ENCODE measurements at places on chromosomes 7 and 10.
A peak's percentile ranks its signal among the peaks of the same experiment; 100 is the strongest.

- no peak for DNase-seq
Measured at GRCh38 chr7:69862413-69863064, 264.3 kb downstream of the AUTS2 start.

GRCh38 chr10:44376472-44377099, 8.3 kb downstream of the CXCL12 start:
- DNase-seq = no peak

- DNase-seq = no peak
Measured at GRCh38 chr10:132945125-132945893, 2.9 kb upstream of the CFAP46 start.

DNA sequence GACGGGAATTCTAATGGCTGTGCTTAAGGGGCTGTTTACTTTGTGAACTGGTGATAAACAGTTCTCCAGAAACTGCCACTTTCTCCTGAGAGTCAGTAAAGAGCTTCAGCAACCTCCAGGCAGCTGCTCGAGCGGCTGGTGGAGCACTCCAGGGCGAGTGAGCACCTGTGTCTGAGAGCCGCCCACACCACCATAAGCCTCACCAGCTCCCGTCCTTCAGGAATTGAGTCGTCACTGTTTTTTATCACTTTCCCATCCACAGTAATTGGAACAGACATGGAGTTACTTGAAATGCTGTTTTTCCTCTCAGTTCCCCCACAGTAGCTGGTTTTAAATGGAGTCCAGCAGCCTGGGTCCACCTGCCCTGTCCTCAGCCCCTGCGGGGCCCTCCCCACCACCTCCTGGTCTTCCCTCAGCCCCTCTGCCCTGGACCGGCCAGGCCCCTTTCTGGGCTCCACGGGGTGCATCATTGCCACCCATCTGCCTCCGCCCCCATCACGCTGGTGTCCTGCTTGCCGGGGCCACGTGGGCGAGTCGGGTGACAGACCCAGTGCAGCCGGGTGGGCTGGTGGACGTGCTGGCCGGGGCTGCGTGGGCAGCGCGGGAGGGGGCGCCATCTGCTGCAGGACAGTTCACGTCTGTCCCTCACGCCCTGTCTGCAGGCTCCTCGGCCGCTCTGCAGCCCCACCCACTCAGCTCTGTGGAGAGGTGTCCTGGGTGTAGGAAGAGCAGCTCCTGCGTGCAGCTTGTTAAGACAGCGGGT, 56.0 kb downstream of the NKX6-2 start:
- no peak for DNase-seq

GRCh38 chr7:69598487-69599285, 411 bp downstream of the AUTS2 start:
- DNase-seq = peak; percentile 57

DNA sequence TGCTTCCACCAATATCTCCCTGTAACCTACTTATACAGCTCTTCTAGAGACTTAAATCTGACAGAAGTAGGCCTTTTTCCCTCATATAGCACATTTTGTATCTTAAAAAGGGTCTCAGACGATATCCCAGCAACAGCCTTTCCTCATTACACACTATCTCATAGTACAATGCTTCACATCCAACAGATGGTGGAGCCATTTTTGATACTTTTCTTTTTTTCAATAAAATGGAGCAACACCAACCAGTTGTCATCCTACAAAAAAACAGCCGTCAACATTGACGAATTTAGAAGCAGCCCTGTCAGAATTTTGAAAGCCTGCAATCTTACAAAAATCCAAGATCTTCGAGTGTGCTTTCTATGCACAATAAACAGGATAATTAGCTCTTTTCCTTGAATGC, 145.9 kb upstream of the NEBL start:
- no peak for DNase-seq

- DNase-seq = no peak
Measured at GRCh38 chr10:10353326-10353868, 664.3 kb upstream of the CELF2 start.

- no peak for DNase-seq
Measured at GRCh38 chr7:44325201-44325671, at the start of gene CAMK2B. CAMK2B (minus strand) TSS chr7:44325594; CDS start chr7:44325421, 173 bp downstream.

- DNase-seq = no peak
Measured at GRCh38 chr7:18177815-18178660, 150.4 kb upstream of the PRPS1L1 start.

DNA sequence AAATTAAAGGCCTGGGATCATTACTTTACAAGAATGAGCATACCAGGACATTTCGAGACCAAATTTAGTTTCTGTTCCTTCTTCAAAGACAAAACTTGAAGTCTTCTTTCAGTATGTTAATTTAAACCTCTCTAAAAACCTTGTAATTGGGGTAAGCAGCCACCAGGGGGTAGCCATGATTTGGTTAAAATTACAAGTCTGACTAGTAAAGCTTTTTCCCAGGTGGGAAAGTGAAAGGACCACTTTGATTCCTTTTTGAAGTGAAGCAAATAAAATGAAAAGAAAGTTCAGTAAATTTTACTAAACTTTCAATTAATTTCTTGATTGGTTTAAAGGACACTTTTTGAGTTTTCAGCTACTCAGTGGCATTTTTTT, 294.3 kb downstream of the BBS9 start:
- DNase-seq = no peak

DNA sequence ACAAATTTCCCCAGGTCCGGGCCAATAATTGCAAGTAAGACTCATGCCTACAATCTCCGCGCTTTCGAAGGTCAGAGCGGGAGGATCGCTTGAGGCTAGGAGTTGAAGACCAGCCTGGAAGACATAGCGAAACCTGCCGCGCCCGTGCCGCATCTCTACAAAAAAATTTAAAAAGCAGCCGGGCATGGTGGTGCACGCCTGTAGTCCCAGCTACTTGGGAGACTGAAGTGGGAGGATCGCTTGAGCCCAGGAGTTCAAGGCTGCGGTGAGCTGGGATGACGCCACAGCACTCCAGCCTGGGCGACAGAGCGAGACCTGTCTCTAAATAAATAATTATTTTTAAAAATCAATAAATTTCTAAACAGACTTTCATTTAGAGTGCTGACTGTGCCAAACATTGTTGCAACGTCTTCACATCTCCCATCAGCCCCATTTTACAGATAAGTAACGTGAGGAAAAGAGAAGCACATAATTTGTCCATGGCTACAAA, 494 bp upstream of the CFAP43 start:
- DNase-seq = no peak

DNA sequence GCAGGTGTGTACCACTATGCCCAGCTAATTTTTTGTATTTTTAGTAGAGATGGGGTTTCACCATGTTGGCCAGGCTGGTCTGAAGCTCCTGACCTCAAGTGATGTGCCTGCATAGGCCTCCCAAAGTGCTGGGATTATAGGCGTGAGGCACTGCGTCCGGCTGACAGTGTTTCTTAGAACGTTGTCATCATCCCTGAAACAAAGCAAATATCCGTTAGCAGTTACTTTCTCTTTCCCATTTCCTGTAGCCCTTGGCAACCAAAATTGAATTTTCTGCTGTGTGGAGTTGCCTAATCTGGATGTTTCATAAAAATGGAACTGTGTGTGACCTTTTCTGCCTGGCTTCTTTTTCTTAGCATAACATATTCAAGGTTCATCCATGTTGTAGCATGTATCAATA, 22.4 kb downstream of the ZNF33A start:
- no peak for DNase-seq

DNA sequence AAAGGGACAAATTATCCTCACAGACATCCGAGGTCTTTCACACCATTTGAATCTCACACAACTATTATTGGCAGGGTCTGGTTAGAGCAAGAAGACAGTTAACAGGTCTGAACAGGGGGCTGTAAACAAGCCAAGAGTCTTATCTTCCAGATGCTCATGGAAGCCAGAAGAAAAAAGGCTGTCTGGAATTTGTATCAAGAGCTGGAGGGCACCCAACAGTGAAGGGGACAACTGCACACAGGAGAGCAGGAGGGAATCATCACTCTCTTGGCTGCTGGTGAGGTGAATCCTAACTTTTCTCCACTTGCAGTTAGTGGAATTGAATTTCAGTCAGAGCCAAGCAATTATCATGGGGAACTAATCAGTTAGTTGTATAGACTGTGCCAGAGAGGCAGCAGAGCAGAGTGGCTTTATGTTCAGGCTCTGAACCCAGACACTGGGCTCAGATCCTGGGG, 880.2 kb upstream of the AUTS2 start:
- DNase-seq = no peak

DNA sequence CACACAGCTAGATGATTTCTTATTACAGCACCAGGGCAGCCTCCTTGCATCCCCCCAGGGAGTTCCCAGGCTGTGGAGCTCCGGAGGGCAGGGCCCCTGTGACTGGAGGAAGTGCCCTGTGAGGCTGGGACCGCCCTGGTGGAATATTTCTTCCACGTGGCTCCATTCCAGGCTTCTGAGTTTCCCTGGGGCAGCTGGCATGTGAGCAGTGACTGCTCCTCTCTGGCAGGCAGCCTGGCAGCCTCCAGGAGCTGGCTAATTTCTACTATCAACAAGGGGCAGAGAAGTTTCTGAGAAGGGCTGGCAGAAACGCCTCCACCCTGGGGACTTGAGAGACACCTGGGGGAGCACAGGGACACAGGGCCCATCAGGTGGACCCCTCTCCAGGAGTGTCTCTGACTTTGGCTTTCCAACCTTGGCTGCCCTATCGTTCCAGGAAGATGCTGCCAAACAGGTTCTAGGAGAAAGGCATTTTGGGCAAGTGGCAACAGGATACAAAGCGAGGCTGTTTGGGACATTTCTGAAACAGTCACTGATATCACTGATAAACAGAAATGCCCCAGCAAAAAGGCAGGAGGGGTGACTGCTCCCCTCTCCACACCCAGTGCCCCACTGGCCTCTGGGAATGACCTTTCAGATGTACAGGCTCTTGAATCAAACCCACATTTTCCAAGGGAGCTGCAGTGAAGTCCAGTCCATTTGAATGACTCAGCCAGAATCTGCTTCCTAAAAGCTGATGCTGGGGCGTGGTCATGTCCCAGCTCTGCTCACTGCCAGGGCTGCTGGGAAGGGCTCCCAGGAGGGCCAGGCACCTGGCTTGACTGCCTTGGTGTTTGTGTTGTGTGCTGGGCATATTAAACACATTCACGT, 16.1 kb downstream of the MYOF start:
- DNase-seq = peak; percentile 91

DNA sequence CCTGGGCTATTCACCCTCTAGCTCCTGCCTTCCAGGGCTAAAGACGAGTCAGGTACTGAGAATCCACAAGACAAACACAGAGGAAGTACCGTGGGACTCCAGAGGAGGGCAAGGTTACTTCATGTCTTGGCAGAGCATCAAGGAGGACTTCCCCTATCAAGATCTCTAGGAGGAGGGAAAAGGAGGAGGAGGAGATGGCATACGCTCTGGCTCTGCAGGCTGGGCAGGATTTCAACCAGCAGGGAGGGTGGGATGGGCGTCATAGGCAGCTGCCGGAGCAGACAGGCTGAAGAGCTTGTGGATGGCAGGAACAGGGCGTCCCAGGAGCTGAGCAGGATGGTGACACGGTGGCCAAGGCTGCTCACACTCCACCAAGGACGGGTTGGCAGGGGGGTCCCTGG, 21.3 kb downstream of the MDH2 start:
- no peak for DNase-seq

- DNase-seq = no peak
Measured at GRCh38 chr10:72449941-72450441, 95.3 kb upstream of the DNAJB12 start.

- DNase-seq = no peak
Measured at GRCh38 chr10:89171263-89171872, 35.7 kb downstream of the CH25H start.

DNA sequence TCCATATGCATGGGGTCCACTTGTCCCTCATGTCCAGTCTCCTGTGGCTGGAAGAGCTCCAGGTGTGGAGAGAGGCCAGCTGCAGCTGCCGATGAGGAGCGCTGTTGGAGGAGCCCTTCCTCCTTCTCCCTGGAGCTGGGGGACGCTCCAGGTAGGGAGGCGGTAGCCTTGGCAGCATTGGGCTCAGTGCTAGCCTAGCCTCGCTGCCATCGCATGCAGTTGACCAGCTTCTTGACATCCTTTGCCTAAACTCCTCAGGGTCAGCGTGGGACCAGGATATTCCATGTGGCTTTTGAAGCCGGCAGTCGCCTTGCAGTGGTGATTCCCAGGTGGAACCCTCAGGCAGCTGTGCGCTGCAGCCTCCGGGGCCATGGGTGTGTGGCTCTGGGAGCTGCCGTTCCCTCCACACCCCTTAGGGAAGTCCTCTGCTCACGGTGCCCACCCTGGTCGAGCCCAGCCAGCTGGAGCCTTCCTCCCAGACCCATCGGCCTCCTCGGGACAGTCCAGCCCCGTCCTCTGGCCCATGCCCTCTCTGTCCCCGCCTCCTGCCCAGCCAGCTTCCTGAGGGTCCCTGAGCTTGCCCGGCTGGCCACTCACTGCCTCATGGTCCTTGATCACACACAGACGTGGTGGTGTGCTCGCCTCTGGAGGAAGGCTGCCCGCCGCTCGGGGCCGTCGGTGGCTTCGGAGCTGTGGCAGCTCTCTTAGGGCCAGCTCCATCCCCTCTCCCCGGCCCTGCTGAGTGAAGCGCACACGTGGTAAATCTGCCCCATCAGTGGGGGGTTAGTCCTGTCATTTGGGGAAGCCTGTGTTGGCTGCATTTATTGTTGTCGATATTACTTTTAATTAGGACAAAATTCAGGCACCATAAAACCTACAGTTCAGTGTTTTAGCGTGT, 21.2 kb downstream of the INPP5A start:
- DNase-seq = no peak

GRCh38 chr10:114046087-114046458, 2.4 kb downstream of the ADRB1 start:
- DNase-seq = no peak

GRCh38 chr10:131207176-131207575, 104.3 kb downstream of the TCERG1L start:
- no peak for DNase-seq

DNA sequence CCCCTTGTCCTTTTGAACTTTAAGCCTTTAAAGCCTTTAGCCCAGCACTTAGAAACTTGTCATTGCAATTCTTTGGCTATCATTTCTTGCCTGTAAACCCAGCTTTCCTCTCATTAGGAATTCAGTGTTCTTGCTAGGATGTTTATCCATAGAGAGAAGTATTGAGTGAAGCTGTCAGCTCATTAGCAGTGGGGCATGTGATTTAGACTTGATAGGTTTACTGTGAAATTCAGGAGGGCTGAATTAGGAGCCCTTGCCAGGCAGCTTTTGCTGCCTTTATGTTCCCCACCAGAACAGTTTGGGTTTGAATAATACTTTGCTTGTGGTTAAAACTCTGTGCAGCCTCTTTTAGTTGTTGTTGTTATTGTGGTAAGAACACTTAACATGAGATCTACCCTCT, 39.5 kb downstream of the LHFPL3 start:
- no peak for DNase-seq

GRCh38 chr7:100374601-100375000, 1.3 kb downstream of the PILRA start:
- no peak for DNase-seq

- DNase-seq = no peak
Measured at GRCh38 chr10:106746868-106747267, 417.6 kb downstream of the SORCS1 start.
